ENCODE measurements at places on chromosomes 7 and 10.
A peak's percentile ranks its signal among the peaks of the same experiment; 100 is the strongest.

DNA sequence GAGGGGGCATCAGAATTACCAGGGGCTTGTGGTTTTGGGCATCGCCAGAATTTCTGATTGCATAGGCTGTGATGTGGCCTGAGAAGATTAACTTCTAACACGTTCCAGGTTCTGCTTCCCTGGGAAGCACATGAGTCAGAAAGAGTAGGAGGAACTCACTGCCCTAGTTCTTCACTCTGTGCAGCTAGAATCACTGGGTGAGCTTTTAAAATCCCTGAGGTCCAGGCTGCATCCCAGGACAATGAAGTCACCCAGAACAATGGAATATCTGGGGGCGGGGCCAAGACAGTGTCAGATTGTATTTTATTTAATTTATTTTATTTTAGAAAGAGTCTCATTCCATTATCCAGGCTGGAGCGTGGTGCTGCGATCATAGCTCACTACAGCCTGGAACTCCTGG, 636.5 kb downstream of the CALN1 start:
- DNase-seq, result no peak

- DNase-seq, result no peak
Observed at GRCh38 chr7:5116359-5116758, 70.7 kb downstream of the RBAK start.

DNA sequence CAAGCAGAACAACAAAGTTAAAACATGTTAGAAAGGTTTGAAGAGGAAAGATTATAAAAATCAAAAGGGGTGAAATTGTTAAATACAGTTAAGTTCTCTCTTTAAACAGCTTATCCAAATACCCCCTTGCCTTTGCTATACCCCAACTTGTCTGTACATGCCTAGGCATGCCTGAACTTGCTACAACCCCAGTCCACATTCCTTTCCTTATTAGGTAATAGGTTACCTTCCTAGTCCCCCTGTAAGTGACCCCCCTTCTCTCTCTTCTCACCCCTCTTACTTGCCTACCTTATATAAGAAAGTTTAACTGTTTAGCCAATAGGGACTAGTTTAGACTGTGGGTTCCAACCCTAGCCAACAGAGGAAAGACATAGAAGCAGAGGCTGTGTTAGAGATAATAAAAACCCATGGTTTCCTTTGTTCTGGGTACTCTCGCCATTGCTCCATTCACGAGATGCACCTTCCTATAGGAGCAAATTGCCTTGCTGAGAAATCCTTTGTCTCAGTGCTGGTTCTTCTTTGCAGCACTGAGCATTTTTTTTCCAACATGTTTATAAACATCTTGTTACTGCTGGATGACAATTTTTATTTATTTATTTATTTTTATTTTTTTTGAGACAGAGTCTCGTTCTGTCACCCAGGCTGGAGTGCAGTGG, 282.2 kb upstream of the GALNT17 start:
- DNase-seq, result no peak

DNA sequence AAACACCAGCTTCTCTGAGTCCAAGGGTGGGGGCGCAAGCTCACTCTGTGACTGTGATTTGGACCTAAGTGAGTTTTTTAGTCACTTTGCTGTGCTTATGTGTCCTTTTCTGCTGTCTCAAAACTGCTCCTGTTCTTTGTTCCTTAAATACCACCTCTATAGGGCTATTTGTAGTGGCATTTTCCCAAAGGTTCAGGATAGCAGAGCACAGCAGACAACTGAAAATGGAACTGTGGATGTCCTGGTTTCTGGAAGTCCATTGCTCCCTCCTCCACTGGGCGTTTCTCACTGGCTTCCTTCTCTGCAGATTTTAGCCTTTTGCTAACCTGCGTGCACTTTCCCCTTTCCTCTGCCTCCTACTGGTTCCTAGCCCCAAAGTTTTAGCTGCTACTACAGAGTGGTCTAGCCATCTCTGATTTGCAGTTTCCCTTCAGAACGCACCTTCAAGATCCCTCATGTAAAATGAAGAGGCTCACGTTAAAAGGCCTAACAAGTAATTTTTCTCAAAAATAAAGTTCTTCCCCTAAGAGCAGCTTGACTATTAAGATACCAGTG, 25.6 kb downstream of the BLVRA start:
- DNase-seq, result no peak

DNA sequence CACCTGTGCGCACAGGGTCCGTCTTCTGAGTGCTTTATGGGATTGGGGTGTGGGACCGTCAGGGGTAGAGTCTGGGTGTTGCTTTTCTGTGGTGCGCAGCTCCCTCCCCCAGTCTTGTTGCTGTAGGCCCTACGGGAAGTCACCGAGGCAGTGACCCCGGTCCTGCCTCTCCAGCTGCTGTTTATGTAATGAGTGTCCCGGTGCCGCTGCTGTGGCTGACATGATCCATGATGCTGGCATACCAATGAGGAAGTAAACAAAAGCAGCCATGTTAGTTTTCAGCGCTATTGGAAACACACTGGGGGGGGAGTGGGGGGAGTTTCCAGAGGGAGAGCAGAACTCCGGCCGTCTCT, 1.1 kb downstream of the TRIM8 start:
- peak; percentile 79 for DNase-seq

- no peak for DNase-seq
Observed at GRCh38 chr10:4247379-4247778, 462.4 kb upstream of the KLF6 start.
